ENCODE measurements at places on chromosomes 16 and 17. TPM values are rescaled to one million over a fixed set of nuclear protein-coding genes. Genes with fewer than 3 reads are reported as not detected.

Gene NACA2
- total RNA-seq: not detected

Gene TEX19
- not detected for total RNA-seq

Gene SLC13A2
- not detected for total RNA-seq

Gene KRTAP9-4
- total RNA-seq: not detected

Gene KRTAP4-5
- not detected for total RNA-seq

Gene SEPTIN12
- total RNA-seq: not detected

Gene SKAP1
- total RNA-seq: 0.92 TPM

Gene C16orf87
- 32.8 TPM for total RNA-seq

Gene ZNF18
- 15.7 TPM for total RNA-seq

Gene PPM1E
- total RNA-seq: 81.0 TPM

Gene HES7
- total RNA-seq: 0.46 TPM

Gene ATP2C2
- 3.5 TPM for total RNA-seq

Gene KRT20
- not detected for total RNA-seq

Gene CMTM2
- not detected for total RNA-seq

Gene FN3K
- total RNA-seq: 13.6 TPM

Gene CCDC78
- 8.8 TPM for total RNA-seq

Gene KCNJ12
- total RNA-seq: 6.0 TPM

Gene DHRS13
- total RNA-seq: 40.4 TPM

Gene SLC9A5
- 2.8 TPM for total RNA-seq
